ENCODE measurements at places on chromosomes 13 and 19. TPM values are rescaled to one million over a fixed set of nuclear protein-coding genes. Genes with fewer than 3 reads are reported as not detected.

The ZNF208 gene
- total RNA-seq: 1.2 TPM

DNA sequence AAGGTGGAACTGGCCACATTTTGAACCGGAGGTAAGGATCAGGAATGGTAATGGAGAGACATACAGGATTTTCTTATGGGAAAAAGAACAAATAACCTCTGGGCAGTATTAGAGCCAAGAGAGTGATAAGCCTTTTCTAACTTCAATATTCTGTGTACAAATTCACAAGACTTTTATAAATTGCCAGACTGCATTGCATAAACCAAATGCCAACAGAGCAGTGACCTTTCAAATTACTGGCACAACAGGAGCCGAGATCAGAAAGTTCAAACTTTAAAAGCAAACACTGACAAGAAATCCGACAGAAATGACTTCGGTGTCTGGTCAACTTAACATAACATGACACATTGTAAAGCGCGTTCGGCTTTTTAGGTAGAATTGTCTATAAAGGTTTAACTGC lies 737.1 kb downstream of the GPC5 start:
- no peak for DNase-seq

DNA sequence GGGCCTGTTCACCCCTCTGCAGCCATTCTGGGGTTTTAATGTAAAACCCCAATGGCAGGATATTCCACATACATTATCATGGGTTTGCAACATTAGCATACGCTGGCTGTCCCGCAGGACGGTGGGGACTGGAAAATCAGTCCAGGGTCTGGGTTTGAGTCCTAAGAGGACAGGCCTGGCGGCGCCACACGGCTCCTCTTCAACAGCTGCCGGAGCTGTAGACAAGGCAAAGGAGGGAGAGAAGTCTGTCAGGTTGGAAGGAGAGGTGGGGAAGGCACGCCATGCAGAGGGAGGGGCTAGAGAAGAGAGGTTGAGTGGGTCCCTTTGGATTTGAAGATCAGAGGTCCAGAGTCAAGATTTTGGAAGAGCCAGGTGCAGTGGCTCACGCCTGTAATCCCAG lies 11.9 kb downstream of the NFKBID start:
- peak; percentile 26 for DNase-seq

GRCh38 chr19:13241231-13242104 lies 91.3 kb downstream of the IER2 start:
- peak; percentile 89 for DNase-seq

DNA sequence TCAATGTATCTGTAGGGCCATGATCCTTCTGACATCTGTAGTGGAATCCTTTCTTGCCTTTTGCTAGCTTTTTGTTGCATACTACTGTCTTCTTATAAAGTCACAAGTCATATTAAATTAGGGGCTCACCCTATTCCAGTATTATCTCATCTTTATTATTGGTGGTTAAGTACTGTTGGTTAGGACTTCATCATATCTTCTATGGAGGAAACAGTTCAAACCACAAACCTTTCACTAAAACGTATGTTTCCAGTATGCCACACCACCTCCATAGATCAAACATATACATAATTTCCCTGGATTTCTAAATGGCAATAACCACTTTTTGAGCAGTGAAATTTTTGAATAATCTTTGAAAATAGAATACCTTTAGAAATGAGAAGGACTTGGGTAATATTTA lies 62.8 kb upstream of the PCDH9 start:
- DNase-seq: no peak
